ENCODE measurements at places on chromosomes 16 and 17.
A peak's percentile ranks its signal among the peaks of the same experiment; 100 is the strongest.

GRCh38 chr17:62971853-62972252 lies 5.8 kb downstream of the TANC2 start:
- H3K27ac ChIP-seq, result no peak overlapping the region
- H3K4me3 ChIP-seq, result no peak overlapping the region
- no peaks in the 10 kb centered on the region for H3K27me3 ChIP-seq
- H3K4me1 ChIP-seq, result peaks cover 21% of the 10 kb centered on the region
- DNase-seq, result no peak
- H3K36me3 ChIP-seq, result no peaks in the 10 kb centered on the region

- H3K4me1 ChIP-seq, result no peaks in the 10 kb centered on the region
- H3K27me3 ChIP-seq, result peaks cover 21% of the 10 kb centered on the region
- no peaks in the 10 kb centered on the region for H3K36me3 ChIP-seq
- DNase-seq, result no peak
Measured at GRCh38 chr17:43917348-43918025, 10.2 kb upstream of the MPP2 start.

GRCh38 chr17:2346475-2346874 lies 9.2 kb downstream of the SGSM2 start:
- H3K27ac ChIP-seq, result no peak overlapping the region
- H3K27me3 ChIP-seq, result no peaks in the 10 kb centered on the region
- DNase-seq, result peak; percentile 27
- no peak overlapping the region for H3K4me3 ChIP-seq
- peaks cover 10% of the 10 kb centered on the region for H3K36me3 ChIP-seq
- peaks cover 12% of the 10 kb centered on the region for H3K4me1 ChIP-seq

- H3K4me1 ChIP-seq, result peaks cover 5% of the 10 kb centered on the region
- H3K36me3 ChIP-seq, result peaks cover 24% of the 10 kb centered on the region
- H3K27me3 ChIP-seq, result no peaks in the 10 kb centered on the region
- no peak overlapping the region for H3K27ac ChIP-seq
- DNase-seq, result no peak
Measured at GRCh38 chr16:20798364-20798763, 7.9 kb downstream of the ERI2 start.

DNA sequence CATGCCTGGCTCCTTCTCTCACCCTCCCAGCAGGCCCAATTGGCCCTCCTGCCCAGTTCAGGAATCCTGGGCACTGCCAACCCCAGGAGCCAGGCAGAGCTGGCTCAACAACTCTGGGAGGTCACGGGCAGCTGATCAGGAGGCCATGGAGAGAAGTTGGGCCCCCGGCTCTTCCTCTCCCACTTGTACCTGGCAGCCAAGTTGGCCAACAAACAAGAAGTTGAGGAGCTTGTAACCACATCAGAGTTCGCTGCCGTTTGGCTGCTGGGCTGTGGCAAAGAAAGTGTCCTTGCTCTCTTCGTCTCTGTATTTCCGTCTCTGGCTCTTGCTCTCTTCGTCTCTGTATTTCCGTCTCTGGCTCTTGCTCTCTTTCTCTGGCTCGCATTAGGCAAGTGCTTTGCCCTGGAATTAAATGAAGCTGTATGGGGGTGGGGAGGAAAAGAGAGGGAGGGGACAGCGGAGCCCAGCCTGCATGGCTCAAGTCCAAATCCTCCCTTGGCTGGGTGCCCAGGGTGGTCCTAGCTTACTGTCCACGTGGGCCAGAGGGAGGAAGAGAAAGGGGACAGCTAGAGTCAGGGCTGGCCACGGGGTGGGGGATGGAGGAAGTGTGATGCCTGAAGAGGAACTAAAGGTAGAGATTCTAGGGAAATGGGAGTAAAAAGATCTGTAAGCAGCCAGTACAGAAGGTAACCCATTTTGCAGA lies 7.8 kb upstream of the TMEM132E start:
- H3K27me3 ChIP-seq, result no peaks in the 10 kb centered on the region
- no peak for DNase-seq
- no peak overlapping the region for H3K27ac ChIP-seq
- no peak overlapping the region for H3K4me3 ChIP-seq
- no peaks in the 10 kb centered on the region for H3K4me1 ChIP-seq

DNA sequence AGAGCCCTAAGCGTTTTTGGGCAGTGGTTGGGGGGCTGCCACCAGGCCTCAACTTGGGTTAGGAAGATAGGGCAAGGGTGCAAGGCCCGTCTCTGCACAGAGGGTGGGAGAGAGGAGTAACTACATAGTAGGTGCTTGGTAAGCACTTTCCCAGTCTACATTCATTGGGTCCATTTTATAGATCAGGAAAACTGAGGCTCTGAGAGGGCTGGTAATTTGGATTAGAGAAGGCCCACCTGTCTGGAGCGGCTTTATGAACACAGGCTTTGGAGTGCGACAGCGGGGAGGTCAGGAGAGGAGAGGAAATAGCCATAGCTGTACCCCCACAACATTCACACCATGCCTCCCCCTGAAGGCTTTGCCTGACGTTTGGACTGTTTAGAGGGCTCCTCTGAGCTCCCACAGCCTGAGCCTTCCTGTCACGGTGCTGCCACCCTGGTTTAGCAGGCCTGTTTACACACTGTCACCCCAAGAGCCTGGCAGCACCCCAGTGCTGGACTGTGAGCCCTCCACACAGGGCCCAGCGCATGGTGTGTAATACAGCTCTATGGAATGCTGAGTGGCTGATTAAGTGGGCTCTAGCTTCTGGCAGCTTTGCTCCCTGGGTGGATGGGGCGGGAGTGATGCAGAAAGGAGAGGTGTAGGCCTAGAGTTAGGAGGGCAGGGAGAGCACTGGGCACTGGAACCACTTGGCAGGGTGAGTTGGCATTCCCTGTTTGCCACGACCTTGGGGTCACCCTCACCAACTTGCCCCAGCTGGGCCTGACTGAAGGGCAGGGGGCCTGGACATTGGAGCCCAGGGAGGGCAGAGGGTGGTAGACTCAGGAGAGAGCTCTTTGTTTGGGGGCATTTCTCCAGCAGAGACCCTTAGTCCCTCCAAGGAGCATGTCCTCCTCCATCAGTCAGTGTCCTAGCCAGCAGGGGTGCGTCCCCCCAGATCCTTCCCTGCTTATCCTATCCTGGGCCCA lies 73.7 kb downstream of the RAI1 start:
- no peaks in the 10 kb centered on the region for H3K27me3 ChIP-seq
- H3K27ac ChIP-seq, result no peak overlapping the region
- no peak overlapping the region for H3K4me3 ChIP-seq
- no peaks in the 10 kb centered on the region for H3K36me3 ChIP-seq
- no peak for DNase-seq

DNA sequence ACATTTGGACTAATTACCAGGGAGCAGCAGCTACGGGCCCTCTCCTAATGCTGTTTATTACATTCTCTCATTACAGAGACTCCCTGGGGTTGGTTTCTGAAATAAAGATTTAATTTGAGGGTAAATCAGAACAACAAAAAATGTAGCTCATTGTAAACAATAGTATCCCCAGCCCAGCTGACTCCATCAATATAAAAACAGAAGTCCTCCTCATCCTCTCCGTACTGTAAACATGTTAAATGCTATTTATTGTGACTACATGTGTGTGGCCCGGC lies 670.4 kb downstream of the TOX3 start:
- H3K36me3 ChIP-seq, result no peaks in the 10 kb centered on the region
- no peaks in the 10 kb centered on the region for H3K27me3 ChIP-seq
- no peaks in the 10 kb centered on the region for H3K4me1 ChIP-seq
- H3K27ac ChIP-seq, result no peak overlapping the region
- no peak for DNase-seq

- no peak overlapping the region for H3K27ac ChIP-seq
- H3K27me3 ChIP-seq, result peaks cover 10% of the 10 kb centered on the region
- H3K4me3 ChIP-seq, result no peak overlapping the region
- H3K4me1 ChIP-seq, result no peaks in the 10 kb centered on the region
Measured at GRCh38 chr16:2949705-2950352, 14.2 kb upstream of the KREMEN2 start.

DNA sequence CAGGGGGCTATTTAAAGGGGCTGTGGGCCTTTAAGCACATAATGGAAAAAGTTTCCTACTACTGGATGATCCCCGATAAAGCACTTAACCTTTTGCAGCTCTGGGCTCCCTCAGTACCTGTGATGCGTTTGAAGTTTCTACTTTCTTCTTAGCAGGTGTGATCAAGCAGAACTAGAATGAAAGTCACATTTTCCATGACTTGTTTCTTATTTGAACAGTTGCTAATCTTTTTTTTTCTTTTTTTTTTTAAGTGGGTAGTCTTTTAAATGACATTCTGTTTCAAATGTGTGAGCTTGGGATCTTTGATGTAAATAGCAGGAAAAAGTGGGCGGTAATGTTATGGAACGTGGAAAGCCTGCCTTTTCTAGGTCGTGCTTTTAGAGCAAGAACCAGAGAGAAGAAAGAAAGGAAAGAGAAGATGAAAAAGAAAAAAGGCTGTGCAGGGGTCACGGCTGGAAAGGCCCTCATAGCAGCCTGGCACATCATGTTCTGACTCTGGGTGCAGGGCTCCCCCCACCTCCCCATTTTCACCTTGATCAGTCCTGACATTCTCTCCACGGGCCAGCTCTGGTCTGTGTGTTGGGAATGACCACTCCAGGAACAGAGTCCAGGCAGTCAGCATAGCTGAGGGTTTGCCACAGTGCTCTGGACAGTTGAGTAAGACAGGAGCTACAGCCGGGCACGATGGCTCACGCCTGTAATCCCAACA lies 150.6 kb downstream of the CLEC16A start:
- DNase-seq, result no peak
- H3K27me3 ChIP-seq, result no peaks in the 10 kb centered on the region
- H3K4me1 ChIP-seq, result peaks cover 11% of the 10 kb centered on the region
- H3K4me3 ChIP-seq, result no peak overlapping the region

DNA sequence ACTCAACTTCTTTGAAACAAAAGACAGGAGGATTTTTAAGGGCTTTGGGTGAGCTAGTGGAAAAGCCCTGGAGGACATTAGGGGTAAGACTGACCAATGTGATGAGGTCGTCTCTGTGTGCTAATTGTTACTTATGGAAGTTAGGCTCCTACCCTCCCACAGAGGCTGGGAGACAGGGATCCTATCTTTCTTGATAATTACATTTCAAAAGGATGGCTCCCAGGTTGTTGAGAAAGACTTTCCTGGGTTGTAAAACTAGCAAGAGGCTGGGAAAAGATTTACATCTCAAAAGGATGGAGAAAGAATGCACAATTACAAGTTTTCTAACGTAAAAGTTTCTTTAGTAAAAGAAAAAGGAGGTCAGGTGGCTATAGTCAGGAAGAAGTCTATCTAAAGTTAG lies 605.8 kb upstream of the GOT2 start:
- no peak overlapping the region for H3K4me3 ChIP-seq
- H3K27me3 ChIP-seq, result no peaks in the 10 kb centered on the region
- no peaks in the 10 kb centered on the region for H3K36me3 ChIP-seq
- DNase-seq, result no peak
- no peaks in the 10 kb centered on the region for H3K4me1 ChIP-seq

- no peaks in the 10 kb centered on the region for H3K27me3 ChIP-seq
- H3K4me3 ChIP-seq, result no peak overlapping the region
- peaks cover 4% of the 10 kb centered on the region for H3K4me1 ChIP-seq
- DNase-seq, result no peak
- no peak overlapping the region for H3K27ac ChIP-seq
- H3K36me3 ChIP-seq, result no peaks in the 10 kb centered on the region
Measured at GRCh38 chr17:61833536-61834193, 29.7 kb downstream of the BRIP1 start.

GRCh38 chr17:1870592-1870991 lies 40.8 kb downstream of the RPA1 start:
- H3K4me3 ChIP-seq, result no peak overlapping the region
- no peaks in the 10 kb centered on the region for H3K27me3 ChIP-seq
- H3K4me1 ChIP-seq, result no peaks in the 10 kb centered on the region
- peaks cover 20% of the 10 kb centered on the region for H3K36me3 ChIP-seq
- no peak overlapping the region for H3K27ac ChIP-seq
- no peak for DNase-seq

GRCh38 chr16:20865420-20866131 lies 34.6 kb downstream of the DCUN1D3 start:
- DNase-seq, result peak; percentile 78
- peaks cover 46% of the 10 kb centered on the region for H3K4me1 ChIP-seq
- H3K27me3 ChIP-seq, result no peaks in the 10 kb centered on the region
- peaks cover 20% of the 10 kb centered on the region for H3K36me3 ChIP-seq

GRCh38 chr17:38434178-38434665 lies 6.0 kb downstream of the ARHGAP23 start:
- H3K27ac ChIP-seq, result no peak overlapping the region
- DNase-seq, result no peak
- no peak overlapping the region for H3K4me3 ChIP-seq
- peaks cover 17% of the 10 kb centered on the region for H3K4me1 ChIP-seq
- peaks cover 8% of the 10 kb centered on the region for H3K36me3 ChIP-seq
- no peaks in the 10 kb centered on the region for H3K27me3 ChIP-seq

DNA sequence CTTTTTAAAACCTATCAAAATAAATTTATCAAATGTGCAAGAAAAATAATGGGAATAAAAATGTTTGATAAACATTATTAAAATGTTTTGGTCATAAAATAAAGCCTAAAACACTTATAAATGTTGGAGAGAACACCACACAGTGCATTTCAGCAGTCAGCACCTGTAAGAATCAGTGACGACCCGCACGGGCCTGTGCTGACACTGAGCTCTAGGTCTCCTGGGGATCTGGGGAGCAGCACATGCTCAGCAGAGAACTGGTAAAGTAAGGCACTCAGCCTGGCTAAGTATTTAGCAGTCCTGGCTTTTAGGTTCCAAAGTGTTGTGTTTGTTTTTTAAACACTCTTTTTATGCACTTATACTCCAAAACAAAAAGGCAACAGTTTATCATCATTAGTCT lies 46.9 kb downstream of the HELZ start:
- peaks cover 4% of the 10 kb centered on the region for H3K4me1 ChIP-seq
- DNase-seq, result no peak
- peaks cover 23% of the 10 kb centered on the region for H3K36me3 ChIP-seq
- H3K27me3 ChIP-seq, result no peaks in the 10 kb centered on the region

DNA sequence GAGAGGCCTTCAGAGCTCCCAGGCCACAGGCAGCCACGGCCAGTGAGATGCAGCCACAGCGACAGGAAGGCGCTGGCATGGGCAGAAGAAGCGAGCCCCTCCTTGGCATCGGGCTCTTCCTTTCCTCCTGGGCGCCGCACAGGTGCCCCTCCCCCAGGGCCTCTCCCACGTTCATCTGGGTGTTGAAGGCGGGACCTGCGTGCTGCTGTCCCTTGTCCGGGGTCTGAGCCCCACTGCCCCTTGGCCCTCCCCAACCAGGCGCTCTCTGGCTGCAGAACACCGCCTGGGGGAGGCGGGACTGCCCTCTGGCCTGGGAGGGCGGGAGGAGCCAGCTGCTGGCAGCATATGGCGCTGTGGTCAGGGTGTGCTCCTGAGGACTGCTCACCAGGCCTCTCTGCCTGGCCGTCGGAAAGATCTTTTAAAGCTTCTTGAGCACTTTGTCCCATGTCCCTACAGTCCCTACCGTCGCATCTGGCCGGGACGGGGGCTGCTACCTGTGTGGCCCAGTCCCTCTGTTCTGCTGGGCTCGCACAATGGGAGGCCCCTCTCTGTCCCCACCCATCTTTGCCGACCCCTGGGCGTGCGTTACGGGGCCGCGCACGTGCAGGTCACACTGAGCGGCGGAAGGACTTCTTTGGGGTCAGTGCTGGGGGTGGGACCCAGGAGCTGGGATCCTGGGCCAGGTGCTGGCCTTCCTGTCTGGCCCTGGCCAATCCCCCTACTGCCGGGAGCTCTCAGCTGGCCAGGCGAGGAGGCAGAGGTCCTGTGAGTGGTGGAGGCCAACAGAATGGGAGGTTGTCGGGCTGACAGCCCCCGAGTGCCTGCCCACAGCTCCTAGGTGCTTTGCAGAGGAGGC lies 1.7 kb downstream of the SLC25A10 start:
- no peak overlapping the region for H3K4me3 ChIP-seq
- H3K4me1 ChIP-seq, result peaks cover 27% of the 10 kb centered on the region
- DNase-seq, result peak; percentile 90
- H3K27me3 ChIP-seq, result no peaks in the 10 kb centered on the region
- no peak overlapping the region for H3K27ac ChIP-seq

All from osteoblast (primary cell).